Cardiac fibroblast (primary cell): ENCODE measurements at places on chromosomes 11 and 22.

- no peak for DNase-seq
These were observed 6.8 kb downstream of the TBC1D22A start for GRCh38 chr22:46769191-46769675.

DNA sequence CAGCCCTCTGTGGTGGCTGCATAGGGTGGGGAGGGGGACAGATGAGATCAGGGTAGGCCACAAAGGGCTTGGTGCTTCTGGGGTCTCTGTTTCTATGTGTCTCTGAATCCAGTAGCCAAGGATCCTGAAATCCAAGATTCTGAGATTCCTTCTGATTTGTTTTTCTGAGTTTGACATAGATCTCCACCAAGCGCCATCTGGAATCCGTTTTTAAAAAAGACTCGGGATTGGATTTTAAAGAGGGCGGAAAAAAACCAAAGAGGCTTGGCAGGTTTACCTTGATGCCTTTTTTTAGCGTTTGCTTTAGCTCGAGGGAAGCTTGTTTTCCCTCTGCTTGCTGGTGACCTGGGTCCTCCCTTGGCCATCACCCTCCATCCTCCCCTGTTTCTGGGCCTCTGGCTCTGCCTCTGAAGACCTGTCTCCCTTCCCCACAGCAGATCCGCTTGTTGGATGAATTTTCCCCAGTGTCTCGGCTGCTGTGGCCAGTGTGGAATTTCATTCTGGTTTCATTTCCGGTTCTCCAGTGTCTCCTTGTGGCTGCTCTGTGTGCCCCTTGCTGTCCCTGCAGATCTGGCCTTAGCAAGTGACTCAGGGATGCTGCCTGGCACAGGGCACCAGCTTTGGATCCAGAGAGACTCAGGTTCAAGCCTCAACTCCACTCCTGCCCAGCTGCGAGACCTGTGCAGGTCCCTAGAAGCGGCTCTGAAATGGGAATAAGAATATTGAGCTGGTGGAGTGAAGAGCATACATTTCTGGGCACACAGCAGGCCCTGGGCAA, 15.1 kb downstream of the SYNGR1 start:
- DNase-seq = no peak

- no peak for DNase-seq
These were observed 186.0 kb upstream of the ANO5 start for GRCh38 chr11:22006901-22007300.

- peak; percentile 79 for DNase-seq
These were observed 154.9 kb upstream of the NAV2 start for GRCh38 chr11:19557720-19558140.

DNA sequence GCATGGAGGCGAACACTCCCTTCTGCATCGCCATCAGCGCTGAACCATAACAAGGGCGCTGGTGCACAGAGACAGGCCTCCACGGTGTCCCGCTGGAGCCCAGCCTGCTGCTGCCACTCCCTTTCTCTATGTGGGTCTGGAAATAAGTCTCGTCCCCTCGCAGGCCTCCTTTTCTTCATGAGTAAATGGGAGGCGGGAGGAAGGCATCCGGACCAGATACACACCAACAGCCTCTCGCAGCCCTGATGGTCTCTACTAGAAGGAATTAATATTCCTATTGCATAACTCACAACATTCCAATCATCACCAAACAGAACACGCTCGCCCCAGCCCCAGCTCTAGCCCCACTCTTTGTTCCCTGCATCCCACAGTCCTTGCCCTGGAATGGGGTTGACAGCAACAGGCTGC, 14.9 kb downstream of the RASD2 start:
- no peak for DNase-seq

GRCh38 chr11:118625036-118625690, 17.7 kb downstream of the PHLDB1 start:
- DNase-seq = no peak

GRCh38 chr11:76629853-76630599, 40.5 kb downstream of the LRRC32 start:
- DNase-seq = peak; percentile 87

- no peak for DNase-seq
These were observed 61.4 kb upstream of the CHRM4 start for GRCh38 chr11:46452918-46453517.

GRCh38 chr11:119144825-119145486, 3.9 kb upstream of the ABCG4 start:
- DNase-seq = peak; percentile 75

- DNase-seq = no peak
These were observed 151.5 kb downstream of the CCDC34 start for GRCh38 chr11:27211370-27212127.

GRCh38 chr11:70460111-70460510, 61.8 kb downstream of the CTTN start:
- no peak for DNase-seq

- DNase-seq = no peak
These were observed 30.3 kb downstream of the RIC3 start for GRCh38 chr11:8138526-8138925.

GRCh38 chr11:13465909-13466371, 2.9 kb upstream of the BTBD10 start:
- peak; percentile 68 for DNase-seq

- no peak for DNase-seq
These were observed 65.7 kb downstream of the SGSM1 start for GRCh38 chr22:24871611-24872205.

DNA sequence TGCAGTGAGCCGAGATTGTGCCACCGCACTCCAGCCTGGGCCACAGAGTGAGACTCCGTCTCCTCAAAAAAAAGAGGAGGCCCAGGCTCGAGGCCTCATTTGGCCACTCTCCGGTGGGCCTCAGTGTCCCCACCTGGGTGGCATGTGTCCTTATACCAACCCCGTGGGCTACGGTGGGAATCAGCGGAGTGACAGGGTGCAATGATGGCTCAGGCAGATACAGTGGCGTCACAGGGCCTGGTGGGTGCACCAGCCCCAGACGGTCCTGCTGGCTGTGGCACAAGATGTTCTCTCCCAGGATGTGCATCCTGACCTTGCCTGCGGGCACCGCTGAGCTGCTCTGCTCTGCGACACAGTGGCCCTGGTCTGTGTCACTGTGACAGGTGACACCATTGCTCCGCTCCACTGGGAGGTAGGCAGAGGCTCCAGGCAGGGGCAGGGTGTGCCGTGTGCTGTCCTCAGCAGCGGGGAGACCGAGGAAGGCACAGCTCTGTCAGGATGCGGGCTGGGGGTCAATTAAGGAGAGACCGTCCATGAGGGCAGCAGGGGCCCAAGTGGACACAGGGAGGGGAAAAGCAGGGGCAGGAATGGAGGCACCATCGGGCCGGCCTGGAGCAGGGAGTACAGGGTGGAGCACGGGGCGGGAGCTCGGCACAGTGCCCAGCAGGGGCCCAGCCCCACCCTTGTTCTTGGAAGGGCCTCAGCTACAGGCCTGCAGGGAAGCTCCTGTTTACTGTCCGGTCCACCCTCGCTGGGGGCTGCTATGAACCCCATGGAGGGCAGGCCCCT, 21.7 kb upstream of the TH start:
- no peak for DNase-seq

DNA sequence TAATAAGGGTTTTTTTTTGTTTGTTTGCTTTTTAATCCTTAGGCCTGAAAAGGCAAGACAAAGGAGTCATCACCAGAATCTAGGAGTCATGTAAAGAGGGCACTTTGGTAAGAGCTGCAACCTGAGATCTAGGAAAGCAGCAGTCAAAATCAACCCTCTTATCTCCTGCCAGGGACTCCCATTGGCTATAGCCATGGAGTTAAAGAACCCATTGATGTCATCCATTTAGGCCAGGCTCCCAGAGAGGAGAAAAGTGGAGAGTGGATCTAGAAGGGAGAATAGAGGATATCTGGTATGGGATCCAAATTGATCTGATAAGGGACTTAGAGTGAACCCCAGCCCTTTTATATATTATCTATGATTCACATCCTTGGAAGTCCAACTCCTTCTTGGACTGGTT, 35.9 kb downstream of the ZNF215 start:
- DNase-seq = no peak

- peak; percentile 51 for DNase-seq
These were observed 7.2 kb downstream of the CLMP start for GRCh38 chr11:123187665-123188507.

- DNase-seq = peak; percentile 62
These were observed 988 bp upstream of the FLI1 start for GRCh38 chr11:128692753-128693415.

- DNase-seq = no peak
These were observed 88.4 kb upstream of the CD44 start for GRCh38 chr11:35050541-35050995.

GRCh38 chr11:62726156-62726914, 922 bp downstream of the HNRNPUL2 start:
- no peak for DNase-seq

- no peak for DNase-seq
These were observed 22.2 kb downstream of the PTPRJ start for GRCh38 chr11:48002561-48002960.

DNA sequence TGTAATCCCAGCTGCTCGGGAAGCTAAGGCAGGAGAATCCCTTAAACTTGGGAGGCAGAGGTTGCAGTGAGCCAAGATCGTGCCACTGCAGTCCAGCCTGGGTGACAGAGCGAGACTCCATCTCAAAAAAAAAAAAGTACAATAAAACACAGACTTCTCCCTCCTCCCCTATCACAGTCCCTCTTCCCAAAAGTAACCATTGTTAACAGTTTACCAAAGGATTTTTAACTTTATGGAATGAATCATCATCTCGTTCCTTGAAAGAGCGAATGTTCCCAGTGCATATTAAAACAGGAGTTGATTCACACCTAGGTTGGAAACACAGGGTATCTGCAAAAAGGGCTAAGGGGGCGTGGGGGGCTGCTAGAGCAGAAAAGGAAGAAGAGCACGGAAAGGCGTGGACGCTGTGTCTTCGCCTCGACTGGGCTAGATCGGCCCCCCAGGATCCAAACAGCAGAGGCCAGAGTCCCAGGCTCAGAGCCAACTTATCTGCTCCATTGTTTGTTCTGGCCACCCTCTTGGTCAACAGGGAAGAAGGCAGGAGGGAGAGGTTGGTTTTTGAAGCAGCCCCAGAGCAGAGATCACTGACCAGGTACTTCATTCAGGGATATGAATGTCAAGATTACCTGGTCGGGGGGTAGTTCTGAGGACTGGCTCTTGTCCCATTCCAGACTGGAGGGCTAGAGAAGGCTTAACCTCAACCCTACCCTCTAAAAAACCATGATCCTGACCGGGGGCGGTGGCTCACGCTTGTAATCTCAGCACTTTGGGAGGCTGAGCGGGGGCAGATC, 2.1 kb upstream of the AHNAK start:
- peak; percentile 62 for DNase-seq

DNA sequence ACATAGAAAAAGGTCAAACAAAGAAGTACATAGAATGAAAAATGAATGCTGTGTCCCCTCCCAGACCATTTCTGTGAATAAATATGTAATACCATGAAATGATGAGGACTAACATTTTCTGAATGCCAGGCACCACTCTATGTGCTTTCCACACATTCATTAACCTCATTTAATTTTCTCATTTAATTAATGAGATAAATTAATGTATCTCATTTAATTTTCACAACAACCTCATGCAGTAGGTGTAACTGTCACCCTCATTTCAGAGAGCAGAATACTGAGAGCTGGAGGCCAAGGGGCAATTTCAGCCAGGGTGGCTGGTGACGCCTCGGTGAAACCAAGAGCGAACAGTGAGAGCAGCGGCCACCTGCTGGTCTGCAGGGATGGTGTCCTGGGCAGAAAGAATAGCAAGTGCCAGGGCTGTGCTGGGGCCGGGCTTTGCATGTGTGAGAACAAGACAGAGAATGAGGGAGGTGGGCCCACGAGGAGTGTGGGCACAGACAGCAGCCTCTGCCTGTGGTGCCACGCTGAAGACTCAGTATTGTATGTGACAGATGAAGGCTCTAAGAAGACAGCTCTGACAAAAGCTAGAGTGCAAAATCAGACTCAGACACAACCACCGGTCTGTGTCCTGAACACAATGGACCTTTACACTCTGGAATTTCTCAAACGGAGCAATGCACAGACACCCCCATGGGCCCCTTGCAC, 1.8 kb upstream of the SERPIND1 start:
- no peak for DNase-seq

GRCh38 chr22:32375678-32376450, 18.2 kb downstream of the RFPL3 start:
- DNase-seq = no peak

DNA sequence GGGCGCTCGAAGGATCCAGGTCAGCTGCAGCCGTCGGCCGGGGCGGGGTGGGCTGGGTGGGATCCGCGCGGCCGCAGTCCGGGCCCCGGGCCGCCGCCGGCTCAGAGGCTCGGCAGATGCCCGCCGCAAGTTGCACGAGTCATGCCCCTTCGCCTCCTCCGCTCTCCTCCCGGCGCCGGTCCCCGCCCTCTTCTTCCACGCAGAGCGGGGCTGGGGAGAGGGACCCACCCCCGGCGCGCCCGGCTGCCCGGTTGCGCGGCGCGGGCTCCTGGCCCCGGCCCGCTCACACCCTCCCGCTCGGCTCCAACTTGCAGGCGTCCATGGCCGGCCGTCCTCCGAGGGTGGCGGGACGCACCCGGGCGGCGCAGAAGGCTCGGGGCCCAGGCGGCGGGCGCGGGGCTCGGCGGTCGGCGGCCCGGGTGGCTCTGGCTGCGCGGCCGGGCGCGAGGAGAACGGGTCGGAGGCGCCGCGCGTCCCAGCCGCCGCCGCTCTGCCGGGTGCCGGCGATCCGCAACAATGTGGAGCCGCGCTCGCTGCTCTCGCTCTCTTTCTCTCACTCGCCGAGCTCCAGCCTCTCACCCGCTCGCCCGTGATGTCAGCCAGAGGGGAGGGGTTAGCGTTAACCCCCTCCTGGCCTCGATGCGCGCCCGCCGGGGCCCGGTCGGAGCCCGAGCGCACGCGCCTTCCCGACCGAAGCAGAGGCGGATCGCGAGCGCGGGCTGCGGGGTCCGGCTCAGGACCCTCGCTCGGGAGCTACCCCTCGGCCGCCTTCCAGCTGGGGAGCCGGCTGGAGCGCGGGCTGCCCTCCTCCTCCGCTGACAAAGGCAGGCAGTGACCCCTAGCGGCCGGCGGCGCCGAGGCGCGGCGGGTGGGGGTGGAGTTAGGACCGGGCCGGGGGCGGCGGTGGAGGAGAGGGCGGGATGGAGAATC, at the start of gene NECTIN1:
Gene NECTIN1 (minus strand): TSS at position 550 of the 930 bp plus-strand sequence. CDS start 647 bp downstream, outside the sequence.
- peak; percentile 79 for DNase-seq

DNA sequence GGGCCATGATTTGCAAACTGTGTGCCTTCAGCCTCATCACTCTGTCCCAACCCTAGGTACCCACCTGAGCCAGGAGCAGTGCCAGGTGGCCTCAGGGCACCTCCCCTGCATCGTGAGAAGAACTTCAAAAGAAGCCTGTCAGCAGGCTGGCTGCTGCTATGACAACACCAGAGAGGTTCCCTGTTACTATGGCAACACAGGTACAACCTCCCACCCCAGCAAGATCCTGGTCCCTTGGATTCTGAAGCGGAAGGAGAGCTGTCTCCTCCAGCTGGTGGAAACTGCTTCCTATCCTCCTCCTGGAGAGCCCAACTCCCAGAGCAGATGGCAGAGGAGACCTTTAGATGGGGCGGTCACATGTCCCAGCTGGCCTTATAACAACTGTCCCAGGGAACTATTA, 2.9 kb downstream of the ZP1 start:
- no peak for DNase-seq

DNA sequence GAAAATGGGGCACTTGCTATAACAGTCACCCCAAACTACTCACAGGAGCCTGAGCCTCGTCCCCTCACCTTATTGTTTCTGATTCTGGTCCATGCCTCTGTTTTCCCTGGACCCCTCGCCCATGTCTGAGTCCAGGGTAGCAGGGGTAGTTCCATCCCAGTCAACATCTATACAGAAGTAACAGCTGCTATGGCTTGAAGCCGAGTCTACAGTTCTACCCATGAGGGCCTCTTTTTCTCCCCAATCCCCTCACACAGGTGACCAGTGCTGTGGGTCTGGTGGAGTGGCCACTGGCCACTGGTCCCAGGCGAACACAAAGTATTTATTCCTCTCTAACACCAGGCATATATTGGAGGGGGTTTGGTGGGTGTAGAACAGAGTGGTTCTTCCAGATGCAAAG, 116.4 kb downstream of the ZNF280B start:
- DNase-seq = no peak
